ENCODE measurements at places on chromosomes 7 and 10. TPM values are rescaled to one million over a fixed set of nuclear protein-coding genes. Genes with fewer than 3 reads are reported as not detected.

FAM180A gene
- total RNA-seq: not detected

WDR91 gene
- 27.4 TPM for total RNA-seq

SOSTDC1 gene
- not detected for total RNA-seq

HOXA6 gene
- not detected for total RNA-seq

DNA sequence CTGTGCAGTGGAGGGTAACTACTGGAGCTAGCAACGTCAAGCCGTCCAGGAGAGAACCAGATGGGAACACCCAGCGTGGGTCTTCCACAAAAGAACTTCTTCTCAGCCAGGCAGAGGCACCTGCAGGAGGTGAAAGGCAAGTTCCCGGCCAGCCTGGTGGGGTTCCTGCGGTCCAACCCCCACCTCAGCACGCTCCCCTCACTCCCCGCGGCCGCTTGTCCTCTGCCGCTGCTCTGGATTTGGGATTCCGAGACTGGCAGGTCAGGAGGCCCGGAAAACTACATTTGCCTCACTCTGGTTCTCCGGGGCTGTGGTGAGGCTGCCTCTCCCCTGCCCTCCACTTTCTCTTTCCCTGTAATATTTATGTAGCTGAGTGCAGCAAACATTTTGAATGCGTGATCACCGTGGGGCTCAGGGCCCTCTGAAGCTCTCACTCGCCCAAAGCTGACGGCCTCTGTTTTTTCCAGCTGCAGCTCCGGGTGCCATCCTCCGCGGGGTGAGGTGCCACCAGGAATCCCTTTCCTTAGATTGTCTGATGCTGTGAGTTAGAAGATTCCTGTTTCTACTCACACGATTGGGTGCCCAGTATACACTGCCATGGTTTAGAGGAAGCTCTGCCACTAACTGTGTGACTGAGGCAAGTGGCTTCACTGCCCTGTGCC lies 366.9 kb downstream of the DNAJB6 start:
- no peaks in the 10 kb centered on the region for H3K27me3 ChIP-seq
- no peaks in the 10 kb centered on the region for H3K4me1 ChIP-seq
- DNase-seq: no peak
- no peaks in the 10 kb centered on the region for H3K36me3 ChIP-seq

DNA sequence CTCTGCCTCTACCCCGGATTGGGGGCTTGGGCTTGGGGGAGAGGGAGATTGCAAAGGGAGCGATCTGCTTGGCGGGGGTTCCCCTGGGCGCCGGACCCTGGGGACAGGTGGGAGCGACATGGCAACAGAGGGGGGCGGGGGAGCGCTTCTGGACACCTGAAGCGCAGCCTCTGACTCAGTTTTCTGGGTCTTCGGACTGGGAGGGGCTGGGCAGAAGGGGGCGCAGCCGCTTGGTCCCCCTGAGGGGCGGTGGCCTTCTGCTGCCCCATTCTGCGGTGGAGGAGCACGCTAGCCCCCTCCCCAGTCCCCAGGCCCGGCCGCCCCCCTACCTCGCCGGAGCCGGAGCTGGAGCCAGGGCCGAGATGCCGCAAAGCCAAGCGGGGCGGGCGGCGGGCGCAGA lies 380 bp downstream of the NAT16 start:
- no peak overlapping the region for H3K4me3 ChIP-seq
- H3K4me1 ChIP-seq: no peaks in the 10 kb centered on the region
- no peak for DNase-seq

DNA sequence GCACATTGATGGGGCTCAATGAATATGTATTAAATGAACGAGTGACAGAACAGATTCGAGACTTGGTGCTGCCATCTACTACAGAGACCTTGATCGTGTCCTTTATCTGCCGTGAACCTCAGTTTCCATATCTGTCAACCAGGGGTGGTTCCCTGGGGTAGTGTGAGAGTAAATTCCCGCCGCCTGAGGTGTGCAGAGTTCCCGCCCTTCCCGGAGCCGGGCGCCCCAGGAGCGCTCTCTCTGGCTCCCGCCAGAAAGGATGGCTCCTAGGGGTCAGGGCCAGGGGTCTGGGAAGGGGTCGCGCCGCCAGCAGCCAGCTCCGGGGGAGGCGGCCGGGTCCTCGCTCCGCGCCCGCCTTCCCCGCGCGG lies 333 bp upstream of the PLCE1 start:
- H3K4me1 ChIP-seq: no peaks in the 10 kb centered on the region
- no peak for DNase-seq
- no peak overlapping the region for H3K27ac ChIP-seq
- H3K27me3 ChIP-seq: peaks cover 6% of the 10 kb centered on the region
- no peak overlapping the region for H3K4me3 ChIP-seq
- no peaks in the 10 kb centered on the region for H3K36me3 ChIP-seq

GRCh38 chr10:59881640-59882039 lies 24.7 kb downstream of the CCDC6 start:
- no peak overlapping the region for H3K4me3 ChIP-seq
- peak overlapping the region; percentile 77 for H3K27ac ChIP-seq
- DNase-seq: no peak
- H3K36me3 ChIP-seq: no peaks in the 10 kb centered on the region
